Stimulated activated CD8-positive, alpha-beta memory T cell treated with anti-CD3 and anti-CD28 coated beads, Interleukin-12 subunit alpha, Interleukin-12 subunit beta, amount 100 ng/mL, for 4 hours (primary cell): ENCODE measurements at places on chromosomes 6 and 20.

- DNase-seq: no peak
Observed at GRCh38 chr6:157995458-157995857, 13.8 kb downstream of the SYNJ2 start.

- DNase-seq: no peak
Observed at GRCh38 chr20:15498926-15499325, 1074.3 kb downstream of the KIF16B start.

DNA sequence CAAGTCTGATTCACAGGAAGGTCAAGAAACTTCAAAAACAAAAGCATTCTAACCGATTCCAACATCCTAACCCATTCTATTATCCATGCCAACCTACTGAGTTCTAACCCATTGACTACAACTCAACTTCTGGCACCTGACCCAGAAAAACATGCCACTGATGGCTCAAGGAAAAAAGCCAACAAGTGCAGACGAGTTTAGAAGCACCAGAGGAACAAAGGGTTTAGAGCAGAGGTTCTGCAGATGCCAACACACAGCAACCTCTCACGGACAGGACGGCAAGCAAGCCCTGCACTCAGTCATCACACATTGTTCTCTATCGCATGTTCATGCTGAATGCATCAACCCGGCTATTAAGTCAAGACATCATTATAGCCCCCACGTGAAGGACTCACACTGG is 25.2 kb upstream of the MC3R start:
- no peak for DNase-seq

GRCh38 chr6:26311385-26312095 is 53.5 kb upstream of the BTN3A2 start:
- DNase-seq: no peak

DNA sequence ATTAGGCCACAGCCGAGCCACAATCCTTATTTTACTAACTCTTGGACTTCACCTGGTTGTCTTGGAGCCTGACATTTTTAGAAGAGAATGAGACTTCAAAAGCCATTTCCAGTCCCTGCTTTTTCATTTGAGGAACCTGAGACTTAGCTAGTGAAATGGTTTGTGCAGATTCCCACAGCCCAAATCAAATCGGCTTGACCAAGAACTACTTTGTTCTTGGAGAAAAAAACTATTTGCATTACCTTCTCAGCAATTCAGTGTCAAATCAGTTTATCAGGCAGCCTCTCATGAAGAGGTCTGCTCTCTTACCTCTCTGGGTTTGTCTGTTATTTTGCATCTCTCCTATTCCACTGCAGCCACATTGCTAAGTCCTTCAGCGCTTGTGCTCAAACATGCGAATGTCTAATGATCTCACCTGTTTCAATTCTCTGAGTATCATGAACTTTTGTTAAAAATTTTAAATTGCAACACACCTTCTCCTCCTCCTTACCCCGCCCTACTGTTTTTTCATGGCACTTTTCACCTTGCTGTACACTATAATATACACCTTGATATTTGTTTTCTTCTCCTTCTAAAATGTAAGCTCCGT is 573 bp upstream of the IFNGR1 start:
- no peak for DNase-seq
